Neural crest cell (in vitro differentiated cells): ENCODE measurements at places on chromosomes 6 and 20.

DNA sequence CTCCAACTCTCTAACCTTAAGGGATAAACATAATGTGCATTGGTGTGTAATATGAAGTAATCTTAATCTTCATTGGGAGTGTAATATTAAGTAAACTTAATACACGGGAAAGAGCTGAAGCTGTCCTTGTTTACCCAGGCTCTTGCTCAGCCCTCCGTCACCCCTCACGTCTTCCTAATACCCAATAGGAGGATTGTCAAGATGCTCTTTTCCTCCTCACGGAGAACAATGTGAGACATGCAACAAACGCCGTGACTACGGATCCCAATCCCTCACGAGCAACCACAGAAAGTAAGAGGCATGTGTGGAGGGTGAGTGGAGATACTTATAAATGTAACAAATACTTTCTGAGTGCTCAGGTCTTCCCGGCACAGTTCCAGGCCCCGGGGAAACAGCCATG is 11.0 kb downstream of the KIF16B start:
- no peak for DNase-seq

GRCh38 chr6:84652356-84653026 is 111.9 kb downstream of the TBX18 start:
- DNase-seq = no peak

GRCh38 chr6:34970957-34971356 is 81.9 kb downstream of the ANKS1A start:
- DNase-seq = no peak

GRCh38 chr6:80304014-80304413 is 197.5 kb downstream of the BCKDHB start:
- no peak for DNase-seq

GRCh38 chr6:111573131-111573883 is 32.4 kb downstream of the TRAF3IP2 start:
- DNase-seq = no peak

- no peak for DNase-seq
Measured at GRCh38 chr20:19463597-19463996, 251.2 kb downstream of the SLC24A3 start.

- no peak for DNase-seq
Measured at GRCh38 chr6:137743493-137743892, 123.6 kb upstream of the TNFAIP3 start.

- DNase-seq = no peak
Measured at GRCh38 chr6:110125361-110125760, 54.1 kb downstream of the WASF1 start.

GRCh38 chr6:49409951-49410542 is 53.0 kb downstream of the MMUT start:
- DNase-seq = peak; percentile 79

GRCh38 chr20:23165307-23165750 is 79.2 kb upstream of the CD93 start:
- DNase-seq = no peak

- DNase-seq = no peak
Measured at GRCh38 chr20:24165301-24166122, 176.9 kb upstream of the GGTLC1 start.

DNA sequence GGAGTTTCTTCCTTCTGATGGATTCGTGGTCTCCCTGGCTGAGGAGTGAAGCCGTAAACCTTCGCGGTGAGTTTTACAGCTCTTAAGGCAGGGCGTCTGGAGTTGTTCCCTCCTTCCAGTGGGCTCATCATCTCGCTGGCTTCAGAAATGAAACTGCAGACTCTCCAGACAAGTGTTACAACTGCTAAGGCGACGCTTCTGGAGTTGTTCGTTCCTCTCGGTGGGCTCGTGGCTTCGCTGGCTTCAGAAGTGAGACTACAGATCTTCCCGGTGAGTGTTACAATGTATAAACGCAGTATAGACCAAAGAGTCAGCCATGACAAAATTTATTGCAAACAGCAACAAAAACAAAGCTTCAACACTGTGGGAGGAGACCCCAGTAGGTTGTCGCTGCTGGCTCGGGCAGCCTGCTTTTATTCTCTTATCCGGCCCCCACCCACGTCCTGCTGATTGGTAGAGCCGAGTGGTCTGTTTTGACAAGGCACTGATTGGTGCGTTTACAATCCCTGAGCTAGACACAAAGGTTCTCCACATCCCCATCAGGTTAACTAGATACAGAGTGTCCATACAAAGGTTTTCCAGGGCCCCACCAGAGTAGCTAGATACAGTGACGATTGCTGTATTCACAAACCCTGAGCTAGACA is 113.2 kb downstream of the GPX5 start:
- no peak for DNase-seq

DNA sequence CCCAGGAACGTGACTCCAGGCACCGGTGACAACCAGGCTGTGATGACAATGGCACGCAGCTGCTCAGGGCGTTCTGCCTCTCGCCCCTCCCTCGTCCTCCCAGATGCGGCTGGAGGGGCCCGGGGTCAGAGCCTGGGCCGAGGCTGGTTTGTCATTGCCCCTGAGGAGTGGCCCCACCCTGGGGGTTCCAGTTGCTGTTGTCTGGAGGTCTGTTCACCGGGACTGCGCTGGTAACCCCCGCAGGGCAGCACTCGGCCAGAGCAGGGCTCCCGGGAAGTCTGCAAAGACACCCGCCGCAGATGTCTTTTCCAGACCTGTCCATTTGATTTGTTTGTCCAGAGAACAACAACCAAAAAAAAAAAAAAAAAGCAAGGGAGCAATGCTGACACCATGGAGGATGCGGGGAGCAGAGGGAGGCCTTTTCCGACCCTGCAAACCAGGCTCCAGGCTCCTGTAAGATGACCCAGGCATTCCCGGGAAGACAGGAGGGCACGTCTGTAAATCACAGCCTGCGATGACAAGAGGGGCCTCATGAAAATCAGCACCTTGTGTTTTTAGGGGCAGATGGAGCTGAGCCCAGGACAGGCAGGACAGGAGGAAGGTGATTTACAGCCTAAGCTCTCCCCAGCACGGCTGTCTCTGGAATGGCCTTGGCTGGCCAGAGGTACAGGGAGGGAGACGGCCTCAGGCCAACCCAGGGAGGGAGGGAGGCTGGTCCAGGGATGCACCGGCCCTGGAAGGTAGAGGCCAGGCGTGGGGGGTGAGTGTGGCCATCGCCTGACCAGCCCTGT is 189.3 kb downstream of the ERMARD start:
- no peak for DNase-seq
